ENCODE measurements at places on chromosomes 2 and 18.
A peak's percentile ranks its signal among the peaks of the same experiment; 100 is the strongest.

- no peak for DNase-seq
Observed at GRCh38 chr2:142605421-142605820, 272.0 kb upstream of the KYNU start.

GRCh38 chr2:151771599-151772358 is 37.5 kb upstream of the NEB start:
- no peak for DNase-seq

DNA sequence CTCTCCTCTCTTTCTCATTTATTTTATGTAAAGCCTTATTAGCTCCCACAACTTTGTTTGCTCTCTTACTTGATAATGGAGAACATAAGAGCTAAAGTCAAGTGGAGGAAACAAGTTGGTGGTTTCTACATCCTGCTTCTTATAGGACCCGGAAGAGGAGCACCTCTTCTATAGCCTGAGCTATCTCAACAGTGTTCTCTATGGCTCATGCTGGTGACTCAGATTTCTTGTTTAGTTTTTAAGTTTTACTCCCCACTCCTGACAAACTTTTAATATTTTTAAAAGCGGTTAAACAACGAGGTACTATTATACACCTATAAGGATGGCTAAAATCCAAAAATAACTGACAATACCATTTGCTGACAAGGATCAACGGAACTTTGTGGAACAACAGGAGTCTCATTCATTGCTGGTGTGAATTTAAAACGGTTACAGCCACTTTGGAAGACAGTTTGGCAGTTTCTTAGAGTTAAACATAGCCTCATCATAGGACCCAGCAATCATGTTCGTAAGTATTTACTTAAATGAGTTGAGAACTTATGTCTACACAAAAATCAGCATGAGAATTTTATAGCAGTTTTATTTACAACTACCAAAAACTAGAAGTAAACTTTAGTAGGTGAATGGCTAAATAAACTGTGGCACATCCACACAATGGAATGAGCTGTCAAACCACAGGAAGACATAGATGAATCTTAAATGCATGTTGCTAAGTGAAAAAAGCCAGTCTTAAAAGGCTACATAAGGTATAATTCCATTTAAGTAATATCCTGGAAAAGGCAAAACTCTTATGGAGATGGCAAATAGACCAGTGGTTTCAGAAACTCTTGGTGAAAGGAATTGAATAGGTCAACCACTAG is 12.7 kb upstream of the CDC42EP3 start:
- DNase-seq, result peak; percentile 31

GRCh38 chr2:182540252-182540651 is 113.4 kb upstream of the PDE1A start:
- no peak for DNase-seq

DNA sequence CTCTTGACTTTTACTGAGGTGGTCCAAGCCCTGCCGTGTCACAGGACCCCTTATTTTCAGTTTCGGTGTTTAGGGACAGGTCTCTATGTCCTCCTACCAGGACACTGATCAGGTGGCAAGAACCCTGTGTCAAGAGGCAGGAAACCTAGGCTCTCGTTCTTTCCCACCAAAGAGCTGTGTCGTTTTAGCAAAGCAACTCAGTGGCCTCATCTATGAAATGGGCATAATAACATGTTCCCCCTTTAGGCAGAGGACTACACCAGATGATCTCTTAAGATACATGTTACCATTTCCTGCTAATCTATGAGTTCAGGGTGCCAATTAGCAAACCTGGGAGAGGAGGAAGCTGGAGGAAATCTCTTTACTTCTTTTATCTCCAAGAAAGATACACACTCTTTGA is 1.9 kb downstream of the RAB31 start:
- no peak for DNase-seq

GRCh38 chr2:79389481-79389880 is 123.4 kb upstream of the CTNNA2 start:
- no peak for DNase-seq

- DNase-seq, result no peak
Observed at GRCh38 chr2:211982162-211982561, 556.4 kb downstream of the ERBB4 start.

GRCh38 chr2:183610724-183611123 is 486.5 kb downstream of the NUP35 start:
- DNase-seq, result no peak

GRCh38 chr2:73827018-73827417 is 1.7 kb upstream of the STAMBP start:
- DNase-seq, result peak; percentile 55

- DNase-seq, result no peak
Observed at GRCh38 chr18:25223211-25223610, 128.8 kb downstream of the ZNF521 start.

- DNase-seq, result no peak
Observed at GRCh38 chr18:43650426-43650825, 373.1 kb upstream of the SYT4 start.

GRCh38 chr2:217775920-217776503 is 226.8 kb downstream of the TNS1 start:
- no peak for DNase-seq

DNA sequence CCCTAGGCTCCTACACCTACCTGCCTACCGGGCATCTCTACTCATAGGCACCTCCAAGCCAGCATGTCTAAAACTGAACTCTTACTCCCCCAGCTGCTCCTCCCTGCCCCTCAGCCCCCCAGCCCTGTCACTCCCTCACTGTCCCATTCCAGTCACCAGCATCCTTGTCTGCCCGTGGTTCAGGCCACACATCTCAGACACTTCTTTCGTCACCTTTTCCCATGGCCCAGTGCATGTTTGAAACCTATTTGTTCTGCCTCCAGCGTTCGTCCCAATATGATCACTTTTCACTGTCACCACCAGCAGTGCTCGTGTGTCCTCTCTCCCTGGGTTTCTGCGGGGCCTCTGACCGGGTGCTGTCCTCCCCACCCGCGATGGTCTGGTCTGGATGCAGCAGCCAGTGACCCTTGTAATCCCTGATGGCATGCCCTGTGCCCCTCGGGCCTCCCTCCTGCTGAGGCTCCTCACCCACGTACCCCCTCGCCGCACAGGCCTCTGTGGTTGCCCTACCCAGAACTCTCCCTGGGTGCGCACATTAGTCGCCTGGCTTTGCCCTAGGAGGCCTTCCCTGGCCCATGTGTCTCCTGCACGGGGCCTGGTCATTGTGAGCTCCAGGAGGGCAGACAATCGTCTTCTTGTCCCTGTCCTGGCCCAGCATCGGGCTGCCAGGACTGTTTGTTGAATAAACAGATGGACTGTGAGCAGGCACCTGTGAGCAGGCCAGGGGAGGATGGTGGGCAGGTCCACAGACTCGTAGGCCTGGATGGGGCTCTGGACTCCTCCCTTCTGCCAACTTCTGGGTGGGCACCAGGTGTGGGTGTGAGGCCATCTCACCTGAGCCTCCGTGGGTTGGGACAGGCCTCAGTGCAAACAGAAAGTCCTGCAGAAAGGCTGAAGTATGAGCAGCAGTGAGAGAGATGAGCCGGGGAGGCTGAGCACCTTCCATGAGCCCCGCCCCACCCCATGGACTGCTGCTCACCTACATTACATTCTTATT is 15.5 kb downstream of the LDLRAD4 start:
- DNase-seq, result no peak

- DNase-seq, result peak; percentile 34
Observed at GRCh38 chr18:23982155-23983079, 32.1 kb upstream of the TTC39C start.

GRCh38 chr2:105144941-105145300 is 96.6 kb upstream of the GPR45 start:
- DNase-seq, result no peak

- DNase-seq, result peak; percentile 57
Observed at GRCh38 chr2:200615247-200615646, 29.4 kb downstream of the AOX1 start.
